ENCODE measurements at places on chromosomes 4 and X.

- H3K27ac ChIP-seq = no peak overlapping the region
- H3K4me3 ChIP-seq = no peak overlapping the region
- no peak for DNase-seq
- no peaks in the 10 kb centered on the region for H3K36me3 ChIP-seq
Observed at GRCh38 chrX:85001344-85001743, 2.3 kb upstream of the APOOL start.

DNA sequence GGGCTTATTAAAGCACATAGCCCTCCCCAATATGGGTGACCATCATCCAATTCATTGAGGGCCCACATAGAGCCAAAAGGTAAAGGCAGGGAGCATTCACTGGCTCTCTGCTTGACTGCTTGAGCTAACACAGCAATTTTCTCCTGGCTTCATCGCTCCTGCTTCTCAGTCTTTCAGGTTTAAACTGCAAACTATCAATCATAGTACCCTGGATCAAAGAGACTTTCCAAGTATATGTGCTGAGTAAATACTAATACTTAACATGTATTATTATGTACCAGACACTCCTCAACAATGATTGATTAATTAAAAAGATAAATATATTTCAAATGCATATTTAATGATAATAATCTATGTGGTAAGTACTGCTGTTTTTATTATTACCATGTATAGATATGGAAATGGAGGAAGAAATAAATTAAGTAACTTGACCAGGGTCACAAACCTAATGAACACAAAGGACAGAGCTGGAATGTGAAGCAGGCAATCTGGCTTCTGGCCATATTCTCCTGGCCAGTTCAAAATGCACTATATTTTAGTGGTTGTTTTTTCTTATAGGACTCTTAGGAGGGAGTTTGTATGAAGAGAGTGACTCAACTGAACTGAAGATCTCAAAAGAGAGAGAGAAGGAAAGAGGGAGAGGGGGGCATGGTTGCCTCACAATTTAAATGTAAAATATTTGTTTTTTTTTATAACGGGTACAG is 1197.3 kb downstream of the TECRL start:
- H3K4me1 ChIP-seq = no peaks in the 10 kb centered on the region
- no peaks in the 10 kb centered on the region for H3K36me3 ChIP-seq
- no peak for DNase-seq
- no peaks in the 10 kb centered on the region for H3K27me3 ChIP-seq

DNA sequence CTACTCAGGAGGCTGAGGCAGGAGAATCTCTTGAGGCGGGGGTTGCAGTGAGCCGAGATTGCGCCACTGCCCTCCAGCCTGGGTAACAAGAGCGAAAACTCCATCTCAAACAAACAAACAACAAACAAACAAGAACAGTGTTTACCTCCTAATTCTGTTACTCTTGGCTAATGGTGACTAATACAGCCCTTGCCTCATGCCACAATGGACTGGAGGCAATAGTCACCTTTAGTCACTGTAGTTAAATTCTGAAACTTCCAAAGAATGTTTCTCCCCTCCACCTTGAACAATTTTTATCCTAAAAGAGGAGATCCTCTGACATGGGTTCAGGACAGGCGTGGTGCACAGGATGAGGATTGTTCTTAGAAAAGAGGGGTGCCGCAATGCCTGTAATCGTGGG is 241.2 kb upstream of the CTSO start:
- no peak overlapping the region for H3K27ac ChIP-seq
- DNase-seq = no peak
- no peaks in the 10 kb centered on the region for H3K36me3 ChIP-seq
- H3K4me1 ChIP-seq = peaks cover 11% of the 10 kb centered on the region
- no peak overlapping the region for H3K4me3 ChIP-seq

GRCh38 chr4:17370818-17371217 is 141.1 kb downstream of the QDPR start:
- DNase-seq = no peak
- H3K36me3 ChIP-seq = no peaks in the 10 kb centered on the region
- H3K27ac ChIP-seq = no peak overlapping the region
- no peaks in the 10 kb centered on the region for H3K4me1 ChIP-seq
- no peak overlapping the region for H3K4me3 ChIP-seq

DNA sequence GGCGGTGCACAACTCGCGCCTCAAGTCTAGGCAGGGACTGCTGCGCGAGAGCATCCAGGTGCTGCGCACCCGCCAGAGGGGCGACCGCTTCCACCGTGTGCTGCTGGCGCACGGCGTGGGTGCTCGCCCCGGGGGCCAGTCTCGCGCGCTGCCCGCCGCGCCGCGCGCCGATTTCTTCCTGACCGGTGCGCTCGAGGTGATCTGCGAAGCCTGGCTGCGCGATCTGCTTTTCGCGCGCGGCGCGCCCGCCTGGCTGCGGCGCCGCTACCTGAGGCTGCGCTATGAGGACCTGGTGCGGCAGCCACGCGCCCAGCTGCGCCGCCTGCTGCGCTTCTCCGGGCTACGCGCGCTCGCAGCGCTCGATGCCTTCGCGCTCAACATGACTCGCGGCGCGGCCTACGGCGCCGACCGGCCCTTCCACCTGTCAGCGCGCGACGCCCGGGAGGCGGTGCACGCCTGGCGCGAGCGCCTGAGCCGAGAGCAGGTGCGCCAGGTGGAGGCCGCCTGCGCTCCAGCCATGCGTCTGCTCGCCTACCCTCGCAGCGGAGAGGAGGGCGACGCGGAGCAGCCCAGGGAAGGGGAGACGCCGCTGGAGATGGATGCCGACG is 1.3 kb downstream of the CHST7 start:
- H3K4me1 ChIP-seq = no peaks in the 10 kb centered on the region
- no peak overlapping the region for H3K27ac ChIP-seq
- no peaks in the 10 kb centered on the region for H3K36me3 ChIP-seq
- no peak for DNase-seq
- H3K27me3 ChIP-seq = no peaks in the 10 kb centered on the region
- no peak overlapping the region for H3K4me3 ChIP-seq

- no peaks in the 10 kb centered on the region for H3K4me1 ChIP-seq
- no peak overlapping the region for H3K27ac ChIP-seq
- no peak overlapping the region for H3K4me3 ChIP-seq
- H3K36me3 ChIP-seq = no peaks in the 10 kb centered on the region
Observed at GRCh38 chr4:27592738-27593137, 732.1 kb downstream of the STIM2 start.

- H3K27ac ChIP-seq = no peak overlapping the region
- no peaks in the 10 kb centered on the region for H3K36me3 ChIP-seq
- H3K4me1 ChIP-seq = peaks cover 27% of the 10 kb centered on the region
- no peak overlapping the region for H3K4me3 ChIP-seq
- no peak for DNase-seq
Observed at GRCh38 chr4:76059750-76060149, 14.8 kb upstream of the ART3 start.

- no peaks in the 10 kb centered on the region for H3K36me3 ChIP-seq
- H3K27me3 ChIP-seq = no peaks in the 10 kb centered on the region
- no peak for DNase-seq
- no peak overlapping the region for H3K4me3 ChIP-seq
- no peak overlapping the region for H3K27ac ChIP-seq
Observed at GRCh38 chr4:25178838-25179261, 18.6 kb upstream of the SEPSECS start.

DNA sequence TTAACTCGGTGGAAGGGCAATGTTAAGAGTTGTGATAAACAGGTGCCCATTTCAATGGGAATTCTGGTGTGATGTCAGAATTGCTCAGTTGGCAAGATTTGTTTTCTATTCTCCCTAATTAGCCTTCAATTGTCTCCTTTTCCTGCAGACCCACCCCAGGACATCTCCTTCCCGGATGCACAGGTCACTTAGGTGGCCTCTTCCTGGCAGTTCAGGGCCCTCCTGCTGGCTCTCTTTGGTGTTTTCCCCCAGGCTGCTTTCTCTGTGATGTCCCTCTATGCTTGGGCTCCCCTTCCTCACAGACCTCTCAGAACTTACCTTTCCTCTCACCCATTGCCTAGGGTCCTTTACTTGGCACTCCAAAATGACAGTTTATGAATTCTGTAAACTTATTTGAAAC is 126.3 kb downstream of the GPAT3 start:
- no peak overlapping the region for H3K27ac ChIP-seq
- no peak overlapping the region for H3K4me3 ChIP-seq
- H3K4me1 ChIP-seq = no peaks in the 10 kb centered on the region
- no peaks in the 10 kb centered on the region for H3K27me3 ChIP-seq
- H3K36me3 ChIP-seq = no peaks in the 10 kb centered on the region
- DNase-seq = no peak

- no peaks in the 10 kb centered on the region for H3K27me3 ChIP-seq
- no peak overlapping the region for H3K4me3 ChIP-seq
- H3K27ac ChIP-seq = no peak overlapping the region
- H3K36me3 ChIP-seq = no peaks in the 10 kb centered on the region
- no peaks in the 10 kb centered on the region for H3K4me1 ChIP-seq
- DNase-seq = no peak
Observed at GRCh38 chrX:39331082-39331704, 529.9 kb downstream of the MID1IP1 start.

DNA sequence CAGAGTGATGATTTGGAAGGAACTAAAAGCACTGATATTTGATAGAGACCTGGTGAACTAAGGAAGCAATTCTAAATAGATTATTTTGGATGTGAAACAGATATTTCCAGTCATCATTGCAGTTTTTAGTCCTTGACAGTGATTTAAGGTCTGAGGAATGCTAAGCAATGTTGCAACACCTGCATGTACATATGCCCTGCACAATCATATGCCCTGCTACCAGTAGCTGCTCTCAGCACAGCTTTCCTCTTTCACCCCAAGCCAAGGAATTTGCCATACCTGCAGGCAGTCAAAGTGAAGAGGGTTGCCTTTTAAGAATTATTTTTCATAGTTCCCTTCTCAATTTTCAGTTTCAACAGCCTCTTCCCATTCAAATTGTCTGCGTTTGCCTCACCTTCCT is 8.7 kb upstream of the FAM47A start:
- H3K27me3 ChIP-seq = no peaks in the 10 kb centered on the region
- DNase-seq = no peak
- no peaks in the 10 kb centered on the region for H3K4me1 ChIP-seq
- H3K27ac ChIP-seq = no peak overlapping the region
- H3K36me3 ChIP-seq = no peaks in the 10 kb centered on the region

- no peak for DNase-seq
- no peak overlapping the region for H3K27ac ChIP-seq
- H3K27me3 ChIP-seq = no peaks in the 10 kb centered on the region
Observed at GRCh38 chrX:71671043-71671780, 3.9 kb downstream of the LOC101059915 start.

DNA sequence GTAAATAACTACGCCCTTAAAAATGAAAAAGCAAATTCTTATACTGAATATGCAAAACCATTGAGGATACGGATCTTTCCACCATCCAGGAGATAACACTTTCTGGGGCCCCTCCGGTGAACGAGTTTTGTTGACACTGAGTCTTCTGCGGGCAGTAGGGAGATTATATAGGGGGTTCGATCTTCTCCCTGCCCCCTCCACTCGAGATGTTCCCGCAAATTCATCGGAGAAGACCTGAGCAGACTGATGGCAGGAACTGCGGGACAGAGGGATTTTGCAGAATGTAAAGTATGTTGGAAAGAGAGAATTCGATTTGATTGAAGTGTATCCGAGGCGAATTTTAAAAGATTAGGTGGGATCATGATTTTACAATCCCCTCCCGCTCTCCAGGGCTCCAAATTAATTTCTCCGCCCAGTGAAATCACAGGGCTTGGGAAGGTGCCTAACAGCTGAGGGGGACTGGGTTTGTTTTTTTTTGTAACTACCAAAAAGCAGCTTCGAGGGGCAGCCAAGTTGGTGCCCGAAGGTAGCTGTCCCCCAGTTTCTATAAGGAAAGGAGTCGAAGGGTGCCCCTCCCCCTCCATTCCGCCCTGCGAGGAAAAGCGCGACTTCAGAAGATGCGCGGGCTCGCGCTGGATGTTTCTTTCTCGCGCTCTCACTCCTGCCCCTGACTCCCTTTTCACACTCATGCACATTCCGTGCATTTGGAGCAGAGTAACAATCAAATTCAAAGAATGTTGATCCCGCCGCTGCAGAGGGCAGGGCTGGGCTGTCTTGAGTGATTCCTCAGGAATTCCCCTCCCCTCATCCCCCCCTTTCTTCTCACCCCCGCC is 1.2 kb downstream of the TMEM255A start:
- peak overlapping the region; percentile 10 for H3K4me3 ChIP-seq
- DNase-seq = no peak
- no peaks in the 10 kb centered on the region for H3K27me3 ChIP-seq
- H3K4me1 ChIP-seq = no peaks in the 10 kb centered on the region
- H3K27ac ChIP-seq = no peak overlapping the region

DNA sequence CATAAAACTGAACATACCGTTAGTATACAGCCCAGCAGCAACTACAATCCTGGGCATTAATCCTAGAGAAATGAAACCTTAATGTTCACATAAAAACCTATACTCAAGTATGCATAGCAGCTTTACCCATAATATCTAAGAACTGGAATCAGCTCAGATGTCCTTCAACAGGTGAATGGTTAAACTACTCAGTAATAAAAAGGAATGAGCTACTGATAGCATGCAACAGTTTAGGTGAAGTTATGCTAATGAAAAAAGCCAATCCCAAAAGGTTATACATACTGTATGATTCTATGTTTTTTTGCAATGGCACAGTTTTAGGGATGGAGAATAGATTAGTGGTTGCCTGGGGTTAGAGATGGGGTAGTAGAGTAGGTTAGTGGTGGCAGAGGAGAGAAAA is 9.3 kb downstream of the HTT start:
- no peak for DNase-seq
- no peak overlapping the region for H3K4me3 ChIP-seq
- no peak overlapping the region for H3K27ac ChIP-seq
- no peaks in the 10 kb centered on the region for H3K36me3 ChIP-seq

DNA sequence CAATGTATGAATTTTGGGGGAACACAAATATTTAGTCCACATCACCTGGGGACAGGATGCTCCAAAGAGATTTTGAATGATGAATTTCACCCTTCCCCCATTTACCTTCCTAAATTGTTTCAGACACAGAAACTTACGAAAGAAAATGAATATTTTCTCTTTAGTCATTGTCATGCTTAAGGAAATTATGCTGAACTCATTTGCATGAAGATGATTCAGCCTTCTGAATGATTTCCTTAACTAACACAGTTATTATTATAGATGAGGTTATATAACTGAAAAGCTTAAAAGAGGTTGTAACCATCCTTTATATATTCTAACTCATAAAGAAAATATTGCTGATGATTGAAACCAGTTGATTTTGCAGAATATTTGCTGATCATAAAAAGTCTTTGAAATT is 61.1 kb downstream of the KCNIP4 start:
- H3K36me3 ChIP-seq = no peaks in the 10 kb centered on the region
- H3K27me3 ChIP-seq = no peaks in the 10 kb centered on the region
- H3K4me3 ChIP-seq = no peak overlapping the region
- H3K27ac ChIP-seq = no peak overlapping the region

GRCh38 chrX:71910986-71911730 is 513 bp downstream of the NHSL2 start:
- H3K27ac ChIP-seq = no peak overlapping the region
- H3K27me3 ChIP-seq = no peaks in the 10 kb centered on the region
- no peaks in the 10 kb centered on the region for H3K4me1 ChIP-seq
- no peak overlapping the region for H3K4me3 ChIP-seq
- H3K36me3 ChIP-seq = no peaks in the 10 kb centered on the region

Data from Caco-2 (cell line).